ENCODE measurements at places on chromosomes 3 and 15.

GRCh38 chr3:169493521-169494141 is 169.9 kb downstream of the MECOM start:
- peak; percentile 76 for DNase-seq

DNA sequence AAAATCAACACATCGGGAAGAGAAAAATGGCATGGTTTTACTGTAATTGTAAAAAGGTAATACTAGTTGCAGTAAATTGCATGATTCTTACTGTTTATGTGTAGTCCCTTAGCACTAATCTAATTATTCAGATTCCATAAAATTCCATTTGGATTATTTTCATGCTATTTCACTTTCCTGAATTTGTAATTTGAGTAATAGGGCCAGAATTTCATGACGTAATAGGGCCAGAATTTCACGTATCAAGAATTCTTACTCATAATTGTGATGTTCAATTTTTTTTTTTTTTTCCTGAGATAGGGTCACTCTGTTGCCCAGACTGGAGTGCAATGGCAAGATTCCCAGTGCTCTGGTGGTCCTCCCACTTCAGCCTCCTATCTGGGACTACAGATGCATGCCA is 2.9 kb upstream of the U2SURP start:
- no peak for DNase-seq

DNA sequence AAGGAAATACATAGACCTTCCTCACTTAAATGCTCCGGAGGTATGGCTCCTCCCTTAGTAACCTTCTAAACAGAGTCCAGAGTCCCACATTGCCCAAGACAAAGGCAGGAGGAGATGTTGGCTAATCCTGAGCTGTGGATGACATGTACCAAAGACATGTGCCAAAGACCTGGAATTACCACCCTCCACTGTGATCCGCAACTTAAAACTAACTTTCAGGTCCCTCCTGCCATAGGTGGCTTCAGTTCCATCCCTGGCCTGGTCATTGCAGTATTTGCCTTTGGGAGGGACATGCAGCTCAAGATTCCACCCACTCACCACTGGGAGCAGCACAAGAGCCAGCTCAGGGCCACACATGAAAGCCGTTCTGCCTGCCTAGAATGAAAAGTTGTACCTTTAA is 28.0 kb downstream of the MYZAP start:
- DNase-seq = no peak

DNA sequence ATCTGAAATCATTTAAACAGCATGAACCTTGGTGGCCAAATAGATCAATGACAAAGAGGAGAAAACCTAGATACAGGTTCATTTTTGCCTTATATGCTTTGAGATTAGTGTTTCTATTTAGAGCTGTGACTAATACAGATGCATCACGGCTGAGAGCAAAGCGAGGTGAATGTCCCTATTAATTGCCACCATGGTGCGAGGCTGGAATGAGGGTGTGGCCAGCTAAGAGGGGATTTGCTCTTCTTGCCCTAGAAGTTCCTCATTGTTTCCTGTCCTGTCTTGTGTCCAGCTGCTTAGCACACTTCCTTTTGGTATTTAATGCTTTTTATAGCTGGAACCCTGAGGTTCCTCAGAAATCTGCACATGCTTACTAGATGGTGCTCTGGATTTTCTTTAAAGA is 339.1 kb upstream of the RGMA start:
- DNase-seq = no peak

Measured in NCI-H1417 (cell line).